Fibroblast of lung (primary cell): ENCODE measurements at places on chromosomes 13 and 19. TPM values are rescaled to one million over a fixed set of nuclear protein-coding genes. Genes with fewer than 3 reads are reported as not detected.

DNA sequence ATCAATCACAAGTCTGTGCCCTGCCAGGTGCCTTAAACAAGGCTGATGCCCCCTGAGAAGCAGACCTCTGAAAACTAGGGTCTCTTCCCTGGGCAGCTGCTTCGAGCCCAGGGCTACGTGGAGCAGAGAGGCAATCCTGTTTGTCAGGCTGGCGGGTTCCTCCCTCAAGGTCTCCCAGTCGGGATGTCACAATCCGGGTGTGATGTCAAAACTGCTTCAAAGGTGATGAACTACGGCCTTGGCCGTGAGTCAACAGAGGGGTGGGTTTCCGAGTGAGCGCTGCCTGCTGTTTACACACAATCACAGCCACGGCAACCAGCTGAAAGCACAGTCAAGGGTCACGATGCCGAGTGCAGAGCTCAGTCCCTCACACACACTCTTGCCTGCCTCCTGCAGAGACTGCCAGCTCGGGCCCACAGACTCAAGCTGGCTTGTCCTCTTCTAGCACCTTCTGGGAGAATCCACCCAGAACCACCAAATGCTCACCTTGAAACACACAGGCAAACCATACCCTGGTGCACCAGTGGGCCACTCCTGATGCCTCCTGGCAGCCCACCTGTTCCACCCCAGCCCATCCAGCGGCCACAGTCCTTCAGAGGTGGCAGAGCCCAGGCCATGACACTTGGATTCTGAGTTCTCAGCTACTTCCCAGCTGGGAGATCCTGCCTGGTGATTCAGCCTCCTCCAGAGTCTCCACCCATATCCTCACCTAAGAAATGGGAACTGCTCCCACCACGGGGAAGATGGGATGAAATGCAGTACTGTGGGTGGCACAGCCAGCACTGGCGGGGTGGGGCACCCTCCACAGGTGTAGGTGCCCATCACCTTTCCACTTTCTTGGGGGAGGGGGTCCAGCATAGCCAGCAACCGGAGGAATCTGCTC, 6.8 kb downstream of the ELL start:
- no peak for DNase-seq

GRCh38 chr19:46728693-46729339, 11.9 kb upstream of the PRKD2 start:
- peak; percentile 55 for DNase-seq

- peak; percentile 36 for DNase-seq
Measured at GRCh38 chr19:16886305-16886880, 2.4 kb upstream of the F2RL3 start.

DNA sequence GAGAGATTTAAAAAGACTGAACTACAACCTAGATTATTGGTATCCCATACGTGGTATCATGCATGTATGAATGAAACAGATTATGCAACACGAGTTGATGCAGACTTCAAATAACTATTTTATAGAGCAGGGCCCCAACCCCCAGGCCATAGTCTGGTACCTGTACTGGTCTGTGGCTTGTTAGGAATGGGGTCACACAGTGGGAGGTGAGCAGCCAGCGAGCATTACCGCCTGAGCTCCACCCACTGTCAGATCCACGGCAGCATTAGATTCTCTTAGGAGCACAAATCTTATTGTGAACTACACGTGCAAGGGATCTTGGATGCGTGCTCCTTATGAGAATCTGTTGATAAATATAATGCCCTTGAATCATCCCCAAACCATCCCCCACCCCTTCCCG, 320.2 kb downstream of the TBC1D4 start:
- no peak for DNase-seq

GRCh38 chr13:83274679-83275078, 607.6 kb downstream of the SLITRK1 start:
- DNase-seq, result no peak

Gene PGLYRP2
- not detected in 2 replicates for total RNA-seq

Gene PCDH17
- under 0.01 and 0.17 TPM in 2 replicates for total RNA-seq
